ENCODE measurements at places on chromosomes 5 and 9. TPM values are rescaled to one million over a fixed set of nuclear protein-coding genes. Genes with fewer than 3 reads are reported as not detected.

DNA sequence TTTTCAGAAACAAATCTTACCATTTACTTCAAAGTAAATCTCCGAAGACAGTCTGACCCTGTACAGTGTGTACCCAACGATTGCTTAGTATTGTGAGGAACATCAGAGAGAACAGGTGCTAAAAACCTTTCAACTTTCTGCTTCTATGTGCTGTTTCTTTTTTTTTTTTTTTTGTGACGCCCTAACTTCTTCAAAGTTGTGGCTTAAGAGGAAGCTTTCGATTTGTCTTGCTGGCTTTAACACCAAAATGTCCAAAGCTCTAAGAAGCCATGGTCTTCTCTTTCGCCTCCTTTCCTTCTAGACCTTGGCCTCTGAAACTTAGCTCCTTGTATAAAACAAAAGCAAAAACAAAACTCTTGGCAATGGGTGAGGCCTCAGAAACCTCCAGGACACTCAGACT is 1.2 kb downstream of the TNFSF8 start:
- peaks cover 10% of the 10 kb centered on the region for H3K36me3 ChIP-seq
- peak; percentile 56 for DNase-seq
- peak overlapping the region; percentile 46 for H3K27ac ChIP-seq
- H3K4me3 ChIP-seq: peak overlapping the region; percentile 88

Gene LCN1
- polyA plus RNA-seq: not detected

- no peaks in the 10 kb centered on the region for H3K27me3 ChIP-seq
- H3K36me3 ChIP-seq: no peaks in the 10 kb centered on the region
- no peaks in the 10 kb centered on the region for H3K4me1 ChIP-seq
- no peak for DNase-seq
- no peak overlapping the region for H3K27ac ChIP-seq
Measured at GRCh38 chr5:71778678-71779276, 59.7 kb downstream of the CARTPT start.

GRCh38 chr5:132389585-132390286 is 20.2 kb downstream of the SLC22A5 start:
- H3K27me3 ChIP-seq: no peaks in the 10 kb centered on the region
- peaks cover 53% of the 10 kb centered on the region for H3K36me3 ChIP-seq
- H3K4me1 ChIP-seq: peaks cover 39% of the 10 kb centered on the region
- peak; percentile 31 for DNase-seq
- H3K27ac ChIP-seq: no peak overlapping the region
- no peak overlapping the region for H3K4me3 ChIP-seq

Gene PCDHGA7
- not detected for polyA plus RNA-seq

Gene DNAI1
- not detected for polyA plus RNA-seq

Gene TIMD4
- not detected for polyA plus RNA-seq

Gene FGD3
- 145 TPM for polyA plus RNA-seq

Gene FCN2
- polyA plus RNA-seq: not detected

Gene PCDHB8
- not detected for polyA plus RNA-seq

- no peaks in the 10 kb centered on the region for H3K36me3 ChIP-seq
- peaks cover 21% of the 10 kb centered on the region for H3K4me1 ChIP-seq
- H3K27ac ChIP-seq: no peak overlapping the region
- no peak overlapping the region for H3K4me3 ChIP-seq
Measured at GRCh38 chr5:89457411-89458331, 574.7 kb upstream of the MEF2C start.

DNA sequence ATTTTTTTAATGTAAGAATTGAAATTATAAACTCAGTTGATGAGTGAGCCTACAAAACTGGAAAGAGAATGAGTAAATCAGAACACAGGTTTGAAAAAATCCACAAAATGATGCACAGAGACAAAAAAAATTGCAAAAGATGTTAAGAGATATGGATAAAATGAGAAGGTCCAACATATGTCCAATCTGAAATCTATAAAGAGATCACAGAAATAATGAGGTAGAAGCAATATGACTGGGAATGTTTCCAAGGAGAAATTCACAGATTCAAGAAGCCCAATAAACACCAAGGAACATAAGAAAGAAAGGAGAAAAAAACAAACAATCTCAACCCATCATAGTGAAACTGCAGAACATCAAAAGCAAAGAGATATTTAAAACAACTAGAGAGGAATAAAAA is 288.4 kb upstream of the SLC30A5 start:
- no peaks in the 10 kb centered on the region for H3K4me1 ChIP-seq
- H3K27me3 ChIP-seq: no peaks in the 10 kb centered on the region
- no peak overlapping the region for H3K4me3 ChIP-seq
- H3K27ac ChIP-seq: no peak overlapping the region
- no peak for DNase-seq

DNA sequence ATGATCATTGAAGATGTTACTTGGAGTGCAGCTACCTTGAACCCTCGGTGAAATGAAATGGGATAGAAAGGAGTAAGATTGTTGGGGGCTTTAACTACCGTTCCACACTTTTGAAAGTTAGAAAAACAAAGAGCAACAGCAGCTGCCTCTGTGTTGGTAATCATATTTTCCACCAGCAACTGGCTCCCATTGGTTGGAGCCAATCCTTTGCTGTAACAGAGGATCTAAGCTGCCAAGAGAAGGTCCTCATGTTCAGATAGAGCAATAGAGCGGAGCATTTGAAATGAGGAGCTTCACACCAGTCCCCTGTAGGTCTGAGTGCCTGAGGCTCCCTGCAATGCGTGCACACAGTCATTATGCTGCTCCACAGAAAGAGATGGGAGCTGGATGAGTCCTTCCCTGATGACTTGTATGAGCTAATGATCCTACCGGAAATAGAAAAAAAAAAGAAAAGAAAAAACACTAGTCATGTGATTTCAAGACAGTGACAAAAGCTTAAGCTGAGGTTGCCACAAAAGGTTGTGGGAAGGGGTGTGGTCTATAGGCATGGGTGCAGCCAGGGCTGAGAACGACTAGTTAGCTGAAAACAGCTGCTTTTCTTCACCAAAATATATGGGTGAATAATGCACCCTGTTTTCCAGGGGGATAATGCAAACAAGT is 300.7 kb downstream of the MLLT3 start:
- H3K4me3 ChIP-seq: no peak overlapping the region
- DNase-seq: no peak
- no peak overlapping the region for H3K27ac ChIP-seq
- H3K27me3 ChIP-seq: no peaks in the 10 kb centered on the region
- H3K36me3 ChIP-seq: no peaks in the 10 kb centered on the region

- no peak overlapping the region for H3K27ac ChIP-seq
- no peaks in the 10 kb centered on the region for H3K36me3 ChIP-seq
- no peak for DNase-seq
- no peaks in the 10 kb centered on the region for H3K27me3 ChIP-seq
Measured at GRCh38 chr5:10580531-10581423, 16.9 kb downstream of the ANKRD33B start.

Gene CYLC2
- not detected for polyA plus RNA-seq

Gene NAIF1
- 5.6 TPM for polyA plus RNA-seq

DNA sequence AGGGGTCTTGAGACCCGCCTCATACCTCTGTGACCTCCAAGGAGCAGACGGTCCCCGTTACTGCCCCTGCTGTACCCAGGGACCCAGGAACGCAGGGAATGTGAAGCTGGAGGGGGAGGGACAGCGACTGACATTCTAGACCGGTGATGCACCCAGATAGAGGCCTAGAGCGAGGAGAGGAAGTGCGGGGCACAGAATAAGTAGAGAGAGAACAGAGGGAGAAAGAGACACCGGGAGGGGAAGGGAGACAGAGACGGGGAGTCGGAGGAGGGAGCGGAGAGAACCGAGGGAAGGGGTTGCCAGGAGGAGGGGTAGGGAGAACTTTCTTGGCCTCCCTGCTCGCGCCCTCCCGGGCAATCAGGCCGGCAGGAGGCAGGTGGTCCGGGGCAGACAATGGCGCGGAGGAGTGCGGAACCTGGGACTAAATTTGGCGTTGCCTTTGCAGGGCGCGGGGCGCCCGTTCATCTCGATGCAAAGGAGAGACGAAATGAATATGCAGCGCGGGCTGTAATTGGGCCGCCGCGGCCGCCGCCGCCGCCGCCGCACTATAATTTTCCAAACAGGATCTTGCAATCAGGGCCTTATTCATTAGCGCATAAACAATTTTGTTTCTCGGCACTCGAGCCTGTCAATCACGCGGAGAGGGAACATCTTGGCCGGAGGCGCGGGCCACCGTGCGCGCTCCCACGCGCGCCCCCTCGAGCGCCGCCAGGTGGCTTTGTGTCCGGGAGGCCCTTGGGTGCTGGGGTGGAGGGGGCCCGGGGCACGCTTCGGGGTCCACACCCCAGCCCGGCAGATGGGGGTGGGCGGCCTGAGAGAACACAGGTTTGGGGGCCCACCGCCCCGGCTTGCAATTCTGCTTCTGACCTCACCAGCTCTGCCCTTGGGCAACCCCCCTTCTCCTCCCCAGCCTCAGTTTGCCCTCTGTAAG is 33.0 kb downstream of the NDUFA8 start:
- H3K27ac ChIP-seq: no peak overlapping the region
- H3K4me3 ChIP-seq: no peak overlapping the region
- H3K27me3 ChIP-seq: peaks cover 31% of the 10 kb centered on the region
- no peaks in the 10 kb centered on the region for H3K36me3 ChIP-seq

Gene PCDHA1
- polyA plus RNA-seq: not detected

Gene SPINK1
- polyA plus RNA-seq: not detected

DNA sequence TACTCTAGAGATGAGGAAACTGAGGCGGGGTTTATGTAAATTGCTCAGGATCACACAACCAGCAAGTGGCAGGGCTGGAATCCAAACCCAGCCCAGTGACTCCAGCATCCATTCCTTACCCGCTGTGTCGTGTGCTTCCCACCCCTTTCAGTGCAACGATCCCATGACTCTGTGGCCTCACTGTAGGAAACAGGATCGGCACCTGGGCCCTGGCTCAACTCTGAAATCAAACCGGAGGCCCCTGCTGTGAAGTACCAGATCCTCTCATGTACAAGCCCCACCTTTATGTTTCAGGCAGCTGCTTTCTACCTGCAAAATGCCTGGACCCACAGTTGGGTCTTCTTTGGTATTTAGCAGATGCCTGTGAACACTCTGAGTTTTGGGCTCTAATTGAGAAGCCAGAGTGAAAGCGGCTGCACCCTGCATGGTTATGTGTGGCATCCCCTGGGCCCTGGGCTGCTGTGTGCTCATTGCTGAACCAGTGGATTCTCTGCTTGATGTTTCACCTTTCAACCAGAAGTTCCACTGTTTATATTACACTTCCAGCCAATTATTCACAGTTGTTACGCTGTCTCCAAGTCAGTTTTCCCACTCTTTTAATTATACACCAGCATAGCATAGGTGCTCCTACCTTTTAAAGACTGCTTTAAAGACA is 36.7 kb downstream of the ABLIM3 start:
- no peak for DNase-seq
- H3K36me3 ChIP-seq: no peaks in the 10 kb centered on the region
- H3K4me1 ChIP-seq: no peaks in the 10 kb centered on the region
- H3K27me3 ChIP-seq: no peaks in the 10 kb centered on the region
- no peak overlapping the region for H3K27ac ChIP-seq
- H3K4me3 ChIP-seq: no peak overlapping the region

Gene ANKRD55
- polyA plus RNA-seq: 0.20 TPM

GRCh38 chr9:2163231-2163885 is 148.2 kb downstream of the SMARCA2 start:
- no peak overlapping the region for H3K4me3 ChIP-seq
- H3K27me3 ChIP-seq: no peaks in the 10 kb centered on the region
- H3K4me1 ChIP-seq: peaks cover 35% of the 10 kb centered on the region
- H3K36me3 ChIP-seq: peaks cover 38% of the 10 kb centered on the region

Gene DELE1
- polyA plus RNA-seq: 47.3 TPM

Gene FGFR4
- 0.20 TPM for polyA plus RNA-seq

DNA sequence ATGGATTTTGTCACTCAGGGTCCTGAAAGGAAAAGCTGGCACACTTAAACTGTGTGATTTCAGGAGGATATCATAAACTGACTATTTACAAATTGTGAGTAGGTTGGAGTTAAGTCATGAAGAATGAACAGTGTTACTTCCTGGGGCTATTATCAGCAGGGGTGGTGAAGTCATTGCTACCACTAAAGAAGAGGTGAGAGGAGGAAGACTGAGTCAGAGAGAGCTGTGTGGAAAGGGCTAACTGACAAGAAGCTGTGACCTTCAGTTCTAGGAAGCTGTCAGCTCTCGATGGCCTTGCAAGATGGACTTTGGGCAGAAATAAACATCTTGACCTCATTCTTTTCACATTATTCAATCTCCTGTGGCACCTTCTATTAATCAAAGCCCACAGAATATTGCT is 72.3 kb upstream of the STARD4 start:
- no peak overlapping the region for H3K4me3 ChIP-seq
- H3K4me1 ChIP-seq: peaks cover 14% of the 10 kb centered on the region
- no peak for DNase-seq
- no peak overlapping the region for H3K27ac ChIP-seq
- no peaks in the 10 kb centered on the region for H3K36me3 ChIP-seq

Gene IQGAP2
- polyA plus RNA-seq: 35.4 TPM

DNA sequence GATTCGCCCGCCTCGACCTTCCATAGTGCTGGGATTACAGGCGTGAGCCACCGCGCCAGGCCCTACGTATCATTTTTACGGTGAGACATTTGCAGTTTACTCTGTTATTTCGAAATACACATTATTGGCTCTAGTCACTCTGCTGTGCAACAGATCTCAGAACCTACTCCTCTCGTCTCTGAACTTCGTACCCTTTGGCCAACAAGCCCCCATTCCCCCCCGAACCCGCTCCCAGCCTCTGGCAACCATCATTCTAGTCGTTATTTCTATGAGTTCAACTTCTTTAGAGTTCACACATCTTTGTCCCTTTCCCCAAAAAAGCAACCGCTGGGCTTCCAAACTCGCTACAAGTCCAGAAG is 735 bp downstream of the PTGR1 start:
- H3K4me1 ChIP-seq: peaks cover 25% of the 10 kb centered on the region
- H3K27ac ChIP-seq: no peak overlapping the region
- DNase-seq: no peak
- H3K36me3 ChIP-seq: no peaks in the 10 kb centered on the region

GRCh38 chr5:73230264-73231245 is 57.6 kb downstream of the TMEM174 start:
- no peak for DNase-seq
- peaks cover 99% of the 10 kb centered on the region for H3K27me3 ChIP-seq
- peaks cover 2% of the 10 kb centered on the region for H3K4me1 ChIP-seq
- H3K4me3 ChIP-seq: no peak overlapping the region
